ENCODE measurements at places on chromosomes 4 and X.

GRCh38 chr4:150944660-150945059, 70.4 kb downstream of the LRBA start:
- DNase-seq = peak; percentile 75

GRCh38 chr4:99625369-99625768, 32.3 kb downstream of the C4orf54 start:
- DNase-seq = no peak

- no peak for DNase-seq
These were observed 34.6 kb downstream of the COX18 start for GRCh38 chr4:73034896-73035295.

GRCh38 chrX:672931-673330, 42.3 kb downstream of the SHOX start:
- no peak for DNase-seq

DNA sequence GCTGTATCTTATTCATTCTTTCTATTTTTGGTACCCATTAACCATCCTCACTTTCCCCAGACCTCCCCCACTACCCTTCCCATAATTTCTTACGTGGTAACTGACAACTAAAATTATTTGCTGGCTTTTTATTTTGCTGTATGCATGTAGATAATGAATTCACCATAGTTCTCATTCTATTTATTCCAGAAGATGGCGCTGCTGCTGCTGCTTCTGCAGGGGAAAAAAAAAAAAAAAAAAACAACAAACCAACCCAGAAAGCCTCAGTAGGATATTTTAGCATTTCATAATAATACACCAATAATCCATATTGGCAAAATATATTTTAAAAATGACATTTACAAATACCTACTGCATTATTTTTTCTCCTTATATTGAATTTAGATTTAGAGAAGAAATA, 416.6 kb upstream of the MAGEB18 start:
- DNase-seq = peak; percentile 17

DNA sequence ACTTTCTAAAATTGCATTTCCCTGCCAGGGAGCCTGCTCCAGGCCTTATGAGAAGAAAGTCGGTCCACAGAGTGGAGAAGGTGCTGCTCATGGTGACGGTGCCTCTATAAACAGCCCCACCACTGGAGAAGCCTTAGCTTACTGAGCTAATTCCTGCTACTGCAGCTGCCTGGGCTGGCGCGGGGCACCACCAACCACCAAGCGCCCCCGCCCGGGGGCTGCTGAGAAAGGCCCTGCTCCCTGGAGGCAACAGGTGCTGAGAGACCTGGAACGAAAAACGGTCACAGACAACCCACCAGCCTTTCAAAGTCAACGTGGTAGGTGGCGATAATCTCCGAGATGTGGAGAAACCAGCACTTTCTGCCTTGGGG, 2.9 kb downstream of the HCFC1 start:
- DNase-seq = peak; percentile 71

Measured in hematopoietic multipotent progenitor cell treated with erythropoietin and hydrocortisone succinate and interleukin-3 and kit ligand, for 4 days (in vitro differentiated cells).